ENCODE measurements at places on chromosomes 5 and 9.

GRCh38 chr5:67014957-67015400, 181.6 kb downstream of the CD180 start:
- DNase-seq = no peak

GRCh38 chr5:16558984-16559629, 57.7 kb downstream of the RETREG1 start:
- no peak for DNase-seq

DNA sequence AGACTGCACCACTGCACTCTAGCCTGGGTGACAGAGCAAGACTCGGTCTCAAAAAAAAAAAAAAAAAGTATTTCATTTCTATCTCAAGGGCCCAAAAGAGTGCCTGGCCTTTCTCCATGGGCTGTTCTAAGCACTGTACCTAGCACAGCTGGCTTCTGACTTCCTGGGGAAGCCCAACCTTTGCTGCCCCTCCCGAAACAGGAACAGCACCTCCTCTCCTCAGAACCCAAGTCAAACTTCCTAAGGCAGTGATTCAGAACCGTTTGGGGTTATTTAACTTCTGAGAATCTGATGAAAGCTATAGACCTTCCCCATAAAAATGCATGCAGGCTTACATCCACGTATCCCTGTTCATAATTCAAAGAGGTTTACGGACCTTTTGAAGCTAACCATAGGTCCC, 57.8 kb downstream of the NRG2 start:
- no peak for DNase-seq

- DNase-seq = no peak
Measured at GRCh38 chr5:78758169-78758839, 109.7 kb upstream of the LHFPL2 start.

DNA sequence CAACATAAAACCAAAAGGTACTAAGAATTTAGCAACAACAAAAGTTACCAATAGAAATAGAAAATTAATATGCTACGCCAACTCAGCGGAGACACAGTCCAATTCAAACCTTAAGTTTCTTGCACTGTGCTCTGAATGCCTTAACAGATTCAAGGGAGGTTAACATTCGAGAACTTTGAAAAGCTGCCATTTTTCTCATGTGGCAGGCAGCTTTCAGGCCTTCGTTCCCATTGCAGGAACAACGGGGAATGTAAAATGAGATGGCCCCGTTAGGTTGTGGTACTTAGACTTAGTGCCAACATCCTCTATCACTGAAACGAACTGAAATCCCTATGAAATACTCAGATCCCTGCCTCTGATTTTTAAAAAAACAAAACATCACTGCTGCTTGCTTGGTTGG, 22.4 kb downstream of the FNBP1 start:
- no peak for DNase-seq

GRCh38 chr5:34576891-34577666, 79.0 kb upstream of the RAI14 start:
- no peak for DNase-seq

DNA sequence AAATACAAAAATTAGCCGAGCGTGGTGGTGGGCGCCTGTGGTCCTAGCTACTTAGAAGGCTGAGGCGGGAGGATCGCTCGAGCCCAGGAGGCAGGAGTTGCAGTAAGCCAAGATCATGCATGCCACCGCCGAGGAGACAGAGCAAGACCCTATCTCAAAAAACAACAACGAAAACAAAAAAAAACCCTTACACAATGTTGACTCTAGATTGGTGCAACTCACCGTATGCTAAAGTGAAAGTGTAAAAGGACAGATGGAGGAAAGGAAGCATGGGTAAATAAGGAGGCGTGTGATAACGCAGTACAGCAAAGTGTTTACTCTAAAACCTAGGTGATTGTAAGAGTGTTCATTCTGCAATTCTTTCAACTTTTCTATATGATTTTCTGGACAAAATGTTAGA, 15.9 kb upstream of the RUFY1 start:
- no peak for DNase-seq

DNA sequence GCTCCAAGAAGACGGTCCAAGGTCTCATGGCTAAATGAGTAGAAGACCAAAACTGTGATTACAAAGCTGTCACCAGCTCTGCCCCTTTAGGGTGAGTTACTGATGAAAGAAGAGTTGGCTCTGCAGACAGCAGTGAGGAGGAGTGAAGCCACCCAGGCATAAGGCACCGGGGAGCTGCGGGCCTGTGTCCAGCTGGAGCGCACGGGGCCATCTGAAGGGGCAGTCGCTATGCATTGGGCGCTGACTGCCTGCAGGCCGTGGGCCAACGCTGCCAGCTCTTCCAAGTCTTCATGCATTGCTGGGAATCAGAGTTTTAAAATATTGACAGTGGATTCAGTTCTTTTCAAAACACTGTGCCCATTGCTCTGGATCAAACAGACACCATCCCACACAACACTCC, 70.3 kb downstream of the DAPK1 start:
- no peak for DNase-seq
